ENCODE measurements at places on chromosomes 5 and 9.

DNA sequence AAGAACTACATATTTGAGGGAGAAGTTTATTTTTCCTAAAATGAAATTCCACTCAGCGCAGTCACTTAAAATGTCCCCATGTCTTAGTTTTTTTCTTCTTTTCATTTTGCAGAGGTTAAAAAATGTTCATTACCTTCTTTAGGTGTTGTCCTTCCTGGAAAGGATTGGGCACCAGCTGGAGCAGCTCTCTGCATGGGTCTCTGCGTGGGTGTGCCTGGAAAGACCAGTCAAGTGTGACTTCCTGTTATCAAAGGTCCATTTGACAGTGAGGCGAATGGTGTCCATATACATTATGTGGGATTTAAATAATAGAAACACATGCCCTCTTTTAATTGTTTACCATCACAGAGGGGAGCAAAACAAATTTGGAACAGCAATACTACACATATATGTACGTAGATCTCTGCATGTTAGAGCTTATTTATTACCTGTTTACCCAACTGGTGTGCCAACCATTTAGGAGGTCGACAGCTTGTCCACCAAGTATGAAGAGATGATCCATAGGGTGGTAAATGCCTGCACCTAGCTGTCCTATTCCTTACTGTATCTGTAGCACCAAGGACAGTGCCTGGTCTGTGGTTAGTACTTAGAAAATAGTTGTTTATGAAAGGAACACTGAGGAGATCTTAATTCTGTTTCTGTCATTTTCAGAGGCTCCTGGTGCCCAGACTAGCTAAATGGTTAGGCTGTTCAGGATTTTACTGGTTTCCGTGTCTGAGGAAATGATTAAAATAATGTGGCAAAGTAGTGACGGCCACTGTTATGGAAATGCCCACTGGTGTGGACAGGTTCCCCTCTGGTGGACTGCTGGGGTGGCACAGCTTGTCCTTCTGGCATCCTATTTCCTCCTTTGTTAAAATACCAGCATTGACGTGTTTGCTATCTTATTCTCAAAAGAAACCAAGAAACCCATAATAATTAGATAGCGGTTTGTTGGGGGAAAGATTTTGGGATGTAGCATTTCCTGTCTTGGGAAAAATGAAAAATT, 200.4 kb downstream of the MAST4 start:
- no peak for DNase-seq

DNA sequence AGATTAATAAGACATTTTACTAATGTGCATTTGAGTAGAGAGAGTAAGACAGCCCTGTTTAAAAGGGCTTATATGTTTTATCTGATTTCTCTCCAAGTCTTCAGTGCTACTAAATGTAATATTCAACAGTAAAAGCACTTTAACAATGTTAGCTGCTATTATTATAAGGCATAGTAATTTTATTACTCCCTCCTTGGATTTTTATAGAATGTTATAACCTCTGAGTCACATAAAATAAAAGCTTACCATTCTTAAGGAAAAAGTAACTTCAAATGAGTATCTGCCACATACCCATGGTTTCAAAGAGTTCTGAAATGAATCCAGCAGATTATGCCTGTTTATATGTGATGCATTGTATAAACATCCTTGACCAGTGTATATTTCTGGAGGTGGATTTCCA, 19.0 kb downstream of the SPDL1 start:
- DNase-seq: no peak

- no peak for DNase-seq
These were observed 5.1 kb downstream of the MGAT4B start for GRCh38 chr5:179801304-179802206.

DNA sequence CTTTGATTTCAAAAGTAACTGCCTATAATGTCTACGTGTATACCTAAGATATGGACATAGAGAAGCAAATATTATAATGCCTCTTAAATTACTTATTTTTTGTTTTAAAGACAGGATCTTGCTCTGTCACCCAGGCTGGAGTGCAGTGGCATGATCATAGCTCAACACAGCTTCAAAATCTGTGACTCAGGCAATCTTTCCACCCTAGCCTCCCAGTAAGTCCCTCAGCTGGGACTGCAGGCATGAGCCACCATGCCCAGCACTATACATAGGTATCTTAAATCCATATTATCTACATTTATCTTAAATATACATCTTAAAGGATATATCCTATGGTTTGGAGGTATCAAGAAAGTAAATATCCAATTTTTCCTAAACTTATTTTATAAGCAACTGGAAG, 261.2 kb downstream of the ARL15 start:
- DNase-seq: no peak

- no peak for DNase-seq
These were observed 19.2 kb downstream of the GADD45G start for GRCh38 chr9:89623925-89624420.

DNA sequence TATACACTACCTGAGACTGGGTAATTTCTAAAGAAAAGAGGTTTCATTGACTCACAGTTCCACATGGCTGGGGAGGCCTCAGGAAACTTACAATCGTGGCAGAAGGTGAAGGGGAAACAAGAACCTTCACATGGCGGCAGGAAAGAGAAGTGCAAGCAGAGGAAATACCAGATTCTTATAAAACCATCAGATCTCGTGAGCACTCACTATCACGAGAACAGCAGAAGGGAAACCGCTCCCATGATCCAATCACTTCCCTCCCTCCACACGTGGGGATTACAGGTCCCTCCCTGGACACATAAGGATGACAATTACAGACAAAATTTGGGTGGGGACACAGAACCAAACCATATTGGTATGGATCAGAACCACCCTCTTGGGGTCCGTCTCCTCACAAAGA, 44.2 kb upstream of the SPIN1 start:
- DNase-seq: no peak

DNA sequence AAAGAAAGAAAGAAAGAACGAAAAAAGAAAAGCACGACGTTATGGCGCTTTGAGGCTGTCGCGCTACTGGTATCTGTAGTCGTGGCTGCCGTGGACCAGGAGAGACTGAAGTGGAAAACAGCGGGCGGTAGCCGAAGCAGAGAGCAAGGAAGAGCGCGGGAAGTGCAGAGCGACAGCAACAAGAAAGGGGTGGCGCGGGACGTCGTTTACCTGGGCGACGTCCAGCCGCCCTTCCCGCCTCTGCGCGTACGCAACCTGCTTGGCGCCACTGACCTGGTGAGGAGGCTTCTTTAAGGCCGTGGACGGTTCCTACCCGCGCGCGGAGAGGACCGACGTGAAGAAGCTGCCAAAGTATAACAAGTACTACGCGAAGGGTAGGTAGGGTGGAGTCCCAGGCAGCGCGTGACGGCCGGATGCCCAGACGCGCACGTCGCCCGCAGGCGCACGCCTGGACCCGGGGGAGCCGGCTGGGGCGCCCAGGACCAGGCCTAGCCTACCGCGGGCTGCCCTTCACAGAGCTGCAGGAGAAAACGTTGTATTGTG, 15.4 kb downstream of the CCL28 start:
- DNase-seq: no peak

DNA sequence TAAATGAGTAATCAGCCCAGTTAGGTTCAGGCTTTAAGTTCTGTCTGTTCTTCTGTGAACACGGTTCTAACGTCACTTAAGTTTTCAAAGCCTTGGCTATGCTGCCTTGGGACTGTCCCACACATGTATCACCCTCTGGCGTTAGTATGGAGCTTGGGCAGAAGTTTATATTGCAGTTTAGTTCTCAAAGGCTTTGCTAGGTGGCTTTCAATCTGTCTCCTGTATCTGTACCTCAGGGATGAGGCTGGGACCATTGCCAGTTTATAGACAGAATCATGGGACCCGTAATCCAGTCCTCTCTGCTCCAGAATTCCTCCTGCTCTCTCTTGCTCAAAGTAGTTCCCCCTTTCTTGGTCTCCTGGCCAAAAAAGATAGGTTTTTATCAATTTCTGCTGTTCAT, 12.1 kb downstream of the C9orf40 start:
- DNase-seq: no peak

- DNase-seq: peak; percentile 94
These were observed 6.3 kb downstream of the RAPGEF1 start for GRCh38 chr9:131733541-131734061.

- no peak for DNase-seq
These were observed 49.1 kb downstream of the WNK2 start for GRCh38 chr9:93233033-93233432.

DNA sequence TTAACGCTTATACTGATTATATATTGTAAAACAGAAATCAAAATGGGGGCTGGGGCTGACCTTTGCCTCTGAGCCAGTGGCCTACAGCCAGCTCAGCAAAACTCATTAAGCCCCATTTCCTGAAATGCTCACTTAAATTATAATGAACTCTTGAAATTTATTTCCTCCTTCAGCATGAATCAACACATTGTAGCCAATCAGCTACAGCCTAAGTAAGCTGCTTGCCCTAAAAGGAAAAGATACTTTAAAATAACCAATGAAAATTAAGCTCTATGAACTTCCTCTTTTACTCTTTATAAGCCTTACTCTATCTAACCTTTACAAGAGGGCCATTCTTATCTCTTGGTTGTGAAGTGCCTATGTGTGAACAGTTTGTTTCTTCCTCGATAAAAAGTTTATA, 33.5 kb upstream of the SUB1 start:
- DNase-seq: no peak

DNA sequence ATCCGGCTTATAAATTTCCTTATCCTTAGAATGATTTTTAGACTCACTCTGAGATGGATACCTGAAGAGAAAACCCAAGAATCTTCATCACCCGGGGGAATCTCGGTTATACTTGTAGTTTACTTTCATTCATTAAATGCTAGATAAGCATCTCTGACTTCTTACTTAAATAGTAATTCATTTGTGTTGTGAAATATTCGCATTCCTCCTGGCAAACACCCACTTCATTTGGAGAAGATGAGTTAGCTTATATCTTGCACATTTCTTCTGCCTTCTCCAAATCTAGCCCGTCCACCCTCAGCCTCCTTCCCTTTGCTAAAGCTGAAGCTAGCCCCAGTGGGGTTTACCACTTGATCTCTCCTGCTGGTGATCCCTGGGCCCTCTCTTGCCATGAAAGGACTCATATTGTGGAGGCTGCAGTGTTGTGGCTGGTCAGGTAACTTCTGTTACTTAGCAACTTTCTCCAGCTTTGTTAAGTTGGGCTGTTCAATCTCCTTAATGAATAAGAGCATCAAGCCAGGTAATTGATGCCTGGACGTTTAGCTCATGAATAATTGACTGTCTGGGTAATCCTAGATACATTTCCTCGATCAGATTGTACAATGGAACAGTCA, 11.3 kb upstream of the POU4F3 start:
- no peak for DNase-seq

- no peak for DNase-seq
These were observed 33.0 kb downstream of the FRMPD1 start for GRCh38 chr9:37683531-37684371.

DNA sequence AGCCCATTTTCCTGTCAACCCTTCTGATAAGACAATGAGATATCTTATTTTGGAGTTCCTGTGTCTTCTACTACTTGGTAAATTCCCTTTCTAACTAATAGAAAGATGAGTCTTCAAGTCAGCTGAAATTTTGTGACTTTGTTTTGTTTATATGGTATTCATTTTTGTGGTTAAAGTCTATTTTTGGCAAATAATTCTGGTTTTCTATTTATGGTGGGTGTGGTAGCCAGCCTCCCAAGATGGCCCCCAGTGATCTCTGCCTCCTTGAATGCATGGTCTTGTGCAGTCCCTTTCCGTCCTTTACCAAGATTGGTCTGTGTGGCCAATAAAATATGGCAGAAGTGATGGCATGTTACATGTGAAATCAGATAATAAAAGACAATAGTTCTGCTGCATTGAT, 91.5 kb downstream of the NR3C1 start:
- DNase-seq: no peak

DNA sequence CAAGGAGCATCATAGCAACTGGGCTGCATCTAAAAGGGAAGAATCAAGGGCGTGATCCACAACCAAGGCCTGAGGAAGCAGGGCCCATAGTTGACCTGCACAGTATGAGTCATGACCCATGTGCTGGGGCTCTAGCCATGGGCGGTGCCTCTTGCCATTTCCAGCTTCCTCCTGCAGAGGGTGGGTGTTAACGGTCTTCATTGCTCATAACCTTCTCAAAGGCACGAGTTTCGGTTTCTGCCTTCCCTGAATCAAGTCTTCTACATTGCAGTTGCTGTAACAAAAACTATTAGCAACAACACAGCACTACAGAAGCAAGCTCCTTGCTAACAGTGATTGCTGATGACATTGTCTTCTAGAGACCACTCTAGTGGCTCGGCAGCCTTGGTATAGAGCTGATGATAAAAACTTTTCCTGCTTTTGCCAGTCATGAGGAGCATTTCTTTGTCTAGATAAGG, 66.9 kb downstream of the CTSL start:
- DNase-seq: no peak

Measured in pulmonary artery endothelial cell (primary cell).